Islet precursor cell (in vitro differentiated cells): ENCODE measurements at places on chromosomes 6 and 20.

DNA sequence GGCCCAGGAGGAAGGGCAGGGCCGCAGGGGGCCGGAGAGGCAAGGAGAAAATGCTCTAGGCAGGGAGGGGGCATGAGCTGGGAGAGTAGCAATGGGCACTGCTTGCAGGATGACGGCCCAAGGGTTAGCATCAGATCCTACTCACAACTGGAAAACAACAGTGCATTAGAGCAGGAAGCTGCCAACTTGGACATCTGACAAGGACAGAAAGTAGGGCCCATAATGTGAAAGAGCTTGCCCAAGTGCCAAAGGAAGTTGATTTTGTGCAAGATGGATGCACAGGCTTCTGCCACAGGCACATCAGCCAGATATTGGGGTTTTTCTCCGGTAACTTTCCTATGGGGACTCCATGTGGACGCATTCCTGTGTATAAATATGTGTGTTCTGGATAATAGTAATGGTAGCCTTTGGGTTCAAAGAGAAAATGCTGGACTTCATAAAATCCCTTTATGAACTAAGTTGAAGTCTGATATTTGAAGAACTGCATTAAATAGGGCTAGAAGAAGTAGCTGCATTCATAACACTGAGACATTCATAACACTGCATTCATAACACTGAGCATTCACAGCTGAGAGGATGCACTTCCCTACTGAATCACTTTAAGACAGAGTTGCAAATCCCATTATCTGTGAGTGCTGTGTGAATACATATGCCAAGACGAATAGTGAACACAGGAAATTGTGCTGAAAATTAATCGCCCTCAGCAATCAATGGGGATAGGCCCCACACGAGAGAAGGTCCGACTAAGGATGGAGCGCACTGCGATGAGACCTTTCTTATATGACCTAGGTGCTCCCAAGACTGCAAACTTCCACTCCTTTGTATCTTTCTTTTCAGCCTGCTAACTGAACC lies 235.6 kb upstream of the PRDM1 start:
- no peak for DNase-seq

GRCh38 chr6:163369628-163370365 lies 44.7 kb upstream of the QKI start:
- no peak for DNase-seq

DNA sequence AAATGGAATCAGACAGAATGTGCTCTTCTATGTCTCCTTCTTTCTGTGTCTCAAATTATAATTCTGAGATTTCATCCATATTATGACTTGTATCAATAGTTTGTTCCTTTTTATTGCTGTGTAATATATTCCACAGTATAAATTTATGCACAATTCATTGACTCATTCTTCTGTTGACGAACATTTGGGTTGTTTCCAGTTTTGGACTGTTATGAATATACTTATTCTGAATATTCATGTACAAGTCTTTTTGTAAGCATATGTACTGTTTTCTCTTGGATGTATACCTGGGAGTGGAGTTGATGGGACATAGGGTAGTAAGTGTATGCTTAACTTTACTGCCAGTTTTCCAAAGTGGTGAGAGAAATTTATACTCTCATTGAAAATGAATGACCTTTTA lies 28.1 kb upstream of the TRAF3IP2 start:
- DNase-seq = no peak

GRCh38 chr20:8394308-8394945 lies 262.4 kb downstream of the PLCB1 start:
- DNase-seq = no peak

- DNase-seq = no peak
These were observed 80.8 kb upstream of the FUCA2 start for GRCh38 chr6:143592335-143592734.

DNA sequence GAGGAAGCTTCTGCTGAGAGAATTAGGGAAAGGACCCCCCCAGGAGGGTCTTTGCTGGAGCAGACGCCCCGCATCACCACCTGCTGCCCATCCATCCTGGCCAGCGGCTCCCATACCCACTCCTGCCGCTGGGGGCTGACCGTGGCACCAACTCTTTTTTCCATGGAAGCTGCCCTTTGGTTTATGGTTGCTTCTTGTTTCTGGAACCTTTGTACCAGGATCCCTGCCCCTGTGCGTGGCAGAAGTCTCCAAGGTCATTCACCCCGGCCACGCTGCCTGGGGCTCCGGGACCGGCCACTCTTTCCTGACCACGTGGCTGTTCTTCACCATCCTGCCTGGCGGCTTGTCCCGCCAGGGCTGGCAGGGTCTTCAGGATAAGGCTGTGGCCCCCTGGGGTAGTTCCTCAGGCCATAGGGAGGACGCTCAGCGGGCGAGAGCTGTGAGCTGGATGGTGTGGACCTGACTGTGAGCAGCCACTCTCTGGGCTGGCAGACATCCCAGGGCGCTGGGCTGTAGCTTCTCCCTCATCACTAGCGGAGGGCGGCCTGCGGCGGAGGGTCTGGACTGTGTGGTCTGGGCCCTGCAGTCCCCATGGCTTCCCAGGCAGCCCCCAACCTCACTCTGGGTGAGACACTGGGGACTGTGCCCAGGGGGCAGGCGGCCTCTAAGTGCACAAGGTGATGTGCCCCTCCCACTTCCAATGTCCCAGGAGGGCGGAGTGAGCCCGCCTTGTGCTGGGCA lies 22.8 kb upstream of the RBBP8NL start:
- DNase-seq = no peak

- no peak for DNase-seq
These were observed 81.8 kb upstream of the GPR6 start for GRCh38 chr6:109896341-109896740.

DNA sequence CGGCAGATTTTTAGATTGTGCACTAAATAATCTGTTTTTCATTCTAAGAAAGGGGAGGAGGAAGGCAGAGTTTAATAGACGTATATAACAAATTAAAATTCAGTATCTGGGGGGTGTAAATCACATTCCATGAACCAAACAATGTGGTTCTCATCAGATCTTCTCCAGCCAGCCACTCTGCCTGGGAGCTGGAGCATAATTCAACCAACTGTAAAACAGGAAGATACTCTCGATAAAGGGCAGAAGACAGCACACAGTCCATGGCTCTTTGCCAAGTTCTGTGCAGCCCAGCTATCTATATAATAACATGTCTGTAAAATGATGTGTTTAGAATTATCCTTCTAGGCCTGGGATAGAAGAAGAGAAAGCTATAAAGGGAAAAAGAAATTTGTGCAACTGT lies 289.9 kb upstream of the ZFP64 start:
- no peak for DNase-seq

- DNase-seq = no peak
These were observed 268.8 kb downstream of the KCNQ5 start for GRCh38 chr6:72890671-72891070.

DNA sequence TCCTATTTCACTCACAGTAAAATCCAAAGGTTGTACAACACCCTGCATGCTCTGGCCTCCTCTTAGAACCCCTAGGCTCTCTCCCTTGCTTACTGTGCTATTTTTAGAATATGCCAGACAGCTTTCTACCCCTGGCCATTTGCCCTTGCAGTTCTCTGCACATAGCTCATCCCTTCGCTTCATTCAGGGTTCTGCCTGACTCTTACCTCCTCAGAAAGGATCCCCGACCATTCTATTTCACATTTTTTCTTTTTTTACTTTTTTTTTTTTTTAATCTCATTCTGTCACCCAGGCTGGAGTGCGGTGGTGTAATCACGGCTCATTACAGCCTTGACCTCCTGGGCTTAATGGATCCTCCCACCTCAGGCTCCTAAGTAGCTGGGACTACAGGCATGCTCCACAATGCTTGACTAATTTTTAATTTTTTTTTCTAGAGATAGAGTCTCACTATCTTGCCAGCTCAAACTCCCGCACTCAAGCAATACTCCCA lies 33.6 kb downstream of the COMMD7 start:
- no peak for DNase-seq

DNA sequence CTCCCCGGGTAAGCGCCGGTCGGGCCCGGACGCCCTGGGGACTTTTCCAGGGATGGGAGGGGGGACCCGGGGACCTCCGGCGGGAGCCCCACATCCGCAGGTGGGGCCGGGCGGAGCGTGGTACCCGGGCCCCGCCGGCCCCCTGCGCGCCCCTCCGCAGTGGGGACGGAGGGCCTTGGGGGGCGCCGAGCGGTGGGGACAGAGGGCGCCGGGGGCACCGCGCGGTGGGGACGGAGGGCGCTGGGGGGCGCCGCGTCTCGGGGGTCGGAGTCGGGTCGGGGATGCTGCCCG lies 270 bp downstream of the PLEKHG1 start:
- no peak for DNase-seq

DNA sequence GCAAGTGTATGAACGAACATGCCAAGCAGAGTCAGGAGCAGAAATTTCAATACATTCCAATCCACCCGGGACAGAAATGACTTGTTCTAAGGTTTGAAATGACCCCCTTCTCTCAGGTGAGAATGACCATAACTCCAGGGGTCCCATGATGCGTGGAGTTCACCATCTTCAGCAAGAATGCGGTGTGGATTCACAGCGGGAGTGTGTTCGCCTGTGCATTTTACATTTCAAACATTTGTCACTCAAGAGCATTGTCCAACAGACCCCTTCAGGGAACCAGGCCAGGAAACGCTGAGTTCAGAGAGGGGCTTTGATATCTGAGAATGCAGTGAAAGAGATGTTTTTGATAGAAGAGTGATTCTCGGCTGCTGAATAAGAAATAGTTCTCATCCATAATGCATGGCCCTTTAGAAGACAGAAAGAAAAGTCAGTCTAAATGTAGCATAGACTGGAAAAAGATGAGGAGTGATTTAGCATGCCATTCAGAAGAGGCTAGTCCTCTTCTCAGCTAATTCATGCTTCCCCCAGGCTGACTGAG lies 200.3 kb upstream of the KCNG1 start:
- DNase-seq = no peak

DNA sequence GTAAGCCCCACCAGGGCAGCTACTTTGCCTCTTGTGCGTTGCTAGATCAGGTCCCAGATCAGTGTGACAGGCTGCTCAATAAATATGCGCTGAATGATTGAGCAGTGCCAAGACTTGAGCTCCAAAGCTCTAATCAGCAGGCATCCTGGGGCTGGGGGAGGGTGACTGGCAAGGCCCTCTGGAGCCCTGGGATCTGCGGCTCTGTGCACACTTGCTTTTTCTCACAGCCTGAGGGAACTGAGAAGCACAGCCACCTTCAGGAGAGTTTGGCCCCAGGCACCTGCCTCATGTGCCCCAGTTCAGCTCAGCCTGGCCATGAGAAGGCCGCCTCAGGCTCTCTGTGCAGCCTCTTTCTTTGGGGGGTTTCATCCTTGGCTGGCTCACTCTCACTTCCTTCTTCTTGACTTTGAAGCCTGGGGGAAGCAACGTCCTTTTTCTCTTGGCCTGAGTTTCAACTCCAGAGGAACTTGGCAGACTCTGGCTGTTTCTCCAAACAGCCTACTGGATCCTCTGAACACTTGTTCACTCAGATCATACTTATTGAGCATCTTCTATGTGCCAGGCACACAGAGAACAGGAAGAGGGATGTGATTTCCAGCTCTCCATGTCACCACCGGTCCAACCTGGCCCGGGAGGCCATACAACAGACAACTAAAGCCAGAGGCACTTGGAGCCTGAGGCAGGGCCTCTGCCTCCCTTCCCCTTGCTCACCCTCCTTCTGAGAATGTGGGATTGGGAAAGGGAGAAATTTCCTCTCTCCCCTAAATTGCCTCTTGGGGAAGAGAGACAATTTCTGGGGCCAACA lies 114.0 kb downstream of the VEGFA start:
- no peak for DNase-seq

- DNase-seq = no peak
These were observed 157.4 kb downstream of the OGFRL1 start for GRCh38 chr6:71446057-71446456.

DNA sequence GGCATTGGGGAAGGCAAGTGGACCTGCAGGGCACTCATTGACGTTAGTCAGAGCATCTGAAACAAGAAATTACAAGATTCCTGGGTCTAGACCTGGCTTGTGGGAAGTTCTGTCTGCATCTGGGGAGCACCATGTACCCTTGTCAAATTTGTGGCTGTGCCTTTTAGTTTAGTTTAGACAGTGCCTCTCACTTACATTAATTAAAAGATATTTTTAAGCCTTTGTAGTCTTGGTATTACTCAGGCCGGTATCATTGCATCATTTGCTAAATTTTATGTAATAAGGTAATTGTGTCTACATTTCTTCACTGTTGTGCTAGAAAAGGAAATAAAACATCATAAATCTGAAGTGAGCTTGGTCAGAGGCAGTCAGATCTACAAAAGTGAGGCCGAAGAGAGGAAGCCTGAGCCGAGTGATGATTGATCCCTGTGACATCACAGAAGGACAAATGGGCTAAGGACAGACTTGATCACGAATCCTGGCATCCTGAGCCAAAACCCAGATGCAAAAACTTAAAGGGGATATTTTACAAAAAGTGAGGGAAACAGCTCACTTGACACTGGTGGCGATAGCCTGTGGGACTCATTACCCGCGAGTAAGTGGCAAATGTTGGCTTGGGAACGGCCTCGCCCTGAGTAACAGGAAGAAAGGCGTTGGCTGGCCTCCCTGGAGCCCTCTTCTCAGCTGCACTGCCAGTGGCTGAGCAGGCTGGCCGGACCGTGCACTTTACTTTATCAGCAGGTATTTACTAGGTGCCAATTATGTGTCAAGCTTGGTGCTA lies 106.5 kb downstream of the TCP11 start:
- DNase-seq = no peak

DNA sequence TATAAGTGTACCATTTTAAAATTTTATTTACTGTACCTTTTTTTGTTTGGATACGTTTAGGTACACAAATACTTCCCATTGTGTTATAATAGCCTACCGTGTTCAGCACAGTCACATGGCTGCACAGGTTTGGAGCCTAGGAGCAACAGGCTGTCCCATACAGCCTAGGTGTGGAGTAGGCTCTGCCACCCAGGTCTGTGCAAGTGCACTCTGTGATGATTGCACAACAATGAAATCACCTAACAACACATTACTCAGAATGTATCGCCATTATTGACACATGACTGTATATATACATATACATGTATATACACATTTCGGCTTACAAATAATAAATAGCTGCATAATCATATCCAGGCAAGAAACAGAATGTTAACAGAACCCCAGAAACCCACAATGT lies 15.4 kb downstream of the SERAC1 start:
- no peak for DNase-seq

DNA sequence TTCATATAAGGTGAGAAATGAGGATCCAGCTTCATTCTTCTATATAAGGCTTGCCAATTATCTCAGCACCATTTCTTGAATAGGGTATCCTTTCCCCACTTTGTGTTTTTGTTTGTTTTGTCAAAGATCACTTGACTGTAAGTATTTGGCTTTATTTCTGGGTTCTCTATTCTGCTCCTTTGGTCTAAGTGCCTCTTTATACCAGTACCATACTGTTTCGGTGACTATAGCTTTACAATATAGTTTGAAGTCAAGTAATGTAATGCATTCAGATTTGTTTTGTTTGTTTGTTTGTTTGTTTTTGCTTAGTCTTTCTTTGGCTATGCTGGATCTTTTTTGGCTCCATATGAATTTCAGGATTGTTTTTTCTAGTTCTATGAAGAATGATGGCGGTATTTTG lies 64.6 kb downstream of the ERMARD start:
- no peak for DNase-seq
